ENCODE measurements at places on chromosomes 4 and X. TPM values are rescaled to one million over a fixed set of nuclear protein-coding genes. Genes with fewer than 3 reads are reported as not detected.

The ADGRG4 gene
- polyA plus RNA-seq: not detected

The TRIM60 gene
- polyA plus RNA-seq: not detected

DNA sequence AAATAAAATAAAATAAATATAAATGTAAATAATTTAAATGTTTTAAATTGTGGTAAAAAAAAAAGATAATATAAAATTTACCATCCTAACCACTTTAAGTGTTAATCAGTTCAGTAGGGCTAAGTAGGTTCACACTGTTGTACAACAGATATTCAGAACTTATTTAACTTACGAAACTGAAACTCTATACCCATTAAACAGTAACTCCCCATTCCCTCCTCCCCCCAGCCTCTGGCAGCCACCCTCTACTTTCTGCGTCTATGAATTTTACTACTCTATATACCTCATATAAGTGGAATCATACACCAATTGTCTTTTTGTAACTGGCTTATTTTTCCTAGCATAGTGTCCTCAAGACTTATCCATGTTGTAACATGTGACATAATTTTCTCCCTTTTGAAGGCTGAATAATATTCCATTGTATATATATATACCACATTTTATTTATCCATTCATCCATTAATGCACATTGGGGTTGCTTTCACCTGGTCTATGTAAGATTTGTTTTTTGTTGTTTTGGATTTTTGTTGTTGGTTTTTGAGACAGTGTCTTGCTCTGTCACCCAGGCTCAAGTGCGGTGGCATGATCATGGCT, 32.5 kb upstream of the ELF2 start:
- DNase-seq: no peak

The MGARP gene
- 0.55 TPM for polyA plus RNA-seq

DNA sequence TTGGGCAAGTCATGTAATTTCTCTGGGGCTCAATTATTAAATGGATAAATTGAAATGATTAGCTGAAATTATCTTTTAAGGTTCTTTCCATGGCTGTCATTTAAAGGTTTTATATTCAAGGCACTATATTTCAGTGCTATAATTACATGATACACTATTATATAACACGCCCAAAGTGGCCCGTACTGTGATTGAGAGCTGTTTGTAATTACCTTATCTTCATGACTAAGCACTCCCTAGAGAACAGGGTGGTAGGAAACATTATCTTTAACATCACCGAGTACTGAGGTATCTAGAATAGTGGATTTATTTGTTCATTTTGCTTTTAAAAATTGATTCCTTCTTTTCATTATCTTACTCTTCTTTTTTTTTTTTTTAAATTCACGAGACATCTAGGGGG, 79.0 kb downstream of the DIAPH2 start:
- no peak for DNase-seq

The BMX gene
- 2.1 TPM for polyA plus RNA-seq

DNA sequence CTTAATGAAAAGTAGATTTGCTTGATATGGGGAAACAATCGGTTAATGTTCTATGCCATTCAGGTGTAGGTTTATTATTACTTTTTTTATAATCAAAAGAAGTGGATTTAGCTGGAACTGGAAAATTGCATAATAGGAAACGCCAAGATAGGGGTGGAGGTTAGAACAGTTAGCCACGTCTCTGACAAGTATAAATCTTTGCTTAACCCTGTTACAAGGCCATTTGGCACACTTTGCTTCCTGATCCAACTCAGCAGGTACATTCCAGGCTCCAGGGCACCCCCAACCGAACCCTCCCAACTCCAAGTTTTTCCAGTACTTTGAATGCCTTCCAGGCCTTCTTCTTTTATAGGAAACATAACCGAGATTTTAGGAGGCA, 50.6 kb upstream of the ACSL4 start:
- DNase-seq: no peak

DNA sequence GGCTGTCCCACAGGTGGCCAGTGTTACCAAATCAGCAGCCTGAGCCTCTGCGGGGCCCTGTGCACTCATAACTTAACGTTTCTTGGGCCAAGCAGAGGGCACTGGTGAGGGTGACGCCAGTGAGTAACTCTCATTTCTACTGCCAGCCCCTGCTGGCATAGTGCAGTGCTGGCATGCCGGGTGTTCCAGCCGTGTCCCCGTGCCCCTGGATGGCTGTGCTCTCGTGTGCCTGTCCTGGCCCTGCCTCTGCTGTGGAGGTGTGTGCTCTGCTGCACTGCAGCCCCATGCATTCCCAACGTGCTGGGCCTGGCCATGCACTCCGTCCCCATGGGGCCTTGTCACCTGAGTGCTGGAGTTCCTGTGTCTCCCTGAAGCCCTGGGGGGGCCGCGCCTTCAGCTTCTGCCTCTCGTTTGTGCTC, 14.7 kb downstream of the TBC1D14 start:
- DNase-seq: no peak

- no peak for DNase-seq
Measured at GRCh38 chrX:15820106-15821073, 30.1 kb downstream of the ZRSR2 start.

DNA sequence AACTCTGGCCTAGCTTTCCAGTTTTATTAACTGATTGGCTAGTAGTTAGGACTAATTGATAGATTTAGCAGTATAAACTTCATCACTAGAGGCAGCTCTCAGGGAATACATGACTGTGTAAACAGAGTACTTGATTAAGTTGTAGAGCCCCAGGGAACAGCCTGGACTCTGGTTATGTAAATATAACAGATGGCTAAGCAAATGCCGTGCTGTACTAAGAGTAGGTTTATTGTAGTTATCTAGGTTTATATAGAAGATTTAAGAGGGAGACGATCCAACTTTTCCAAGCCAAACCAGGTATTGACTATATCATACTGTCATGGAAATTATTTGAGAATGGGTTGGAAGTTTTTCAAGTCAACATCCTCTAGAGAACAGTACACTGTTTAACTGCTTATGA, 463.4 kb upstream of the GRID2 start:
- DNase-seq: no peak

DNA sequence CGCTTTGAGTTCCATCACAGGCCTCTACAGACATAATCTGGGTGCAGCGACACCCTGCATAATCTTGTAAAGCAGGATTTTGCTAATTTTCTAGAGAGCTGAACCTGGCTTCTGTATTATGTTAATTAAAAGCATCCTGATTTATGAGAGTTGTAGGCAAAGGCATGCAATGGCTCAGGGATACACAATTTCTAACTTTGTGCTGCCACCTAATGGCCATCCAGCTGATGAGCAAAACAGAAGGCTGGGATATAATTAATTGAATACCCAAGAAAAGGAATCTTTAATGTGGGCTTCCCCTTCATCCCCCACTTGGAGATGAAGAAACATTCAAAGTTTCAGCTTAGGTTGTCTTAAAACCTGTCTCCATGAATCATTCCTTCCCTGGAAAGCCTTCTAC, 78.1 kb downstream of the BMP15 start:
- peak; percentile 17 for DNase-seq

The COL4A5 gene
- polyA plus RNA-seq: 150 TPM

The DCAF8L2 gene
- not detected for polyA plus RNA-seq

- DNase-seq: no peak
Measured at GRCh38 chr4:110675426-110675825, 52.5 kb upstream of the PITX2 start.

The EFHC2 gene
- 5.1 TPM for polyA plus RNA-seq

The TFDP3 gene
- polyA plus RNA-seq: not detected

DNA sequence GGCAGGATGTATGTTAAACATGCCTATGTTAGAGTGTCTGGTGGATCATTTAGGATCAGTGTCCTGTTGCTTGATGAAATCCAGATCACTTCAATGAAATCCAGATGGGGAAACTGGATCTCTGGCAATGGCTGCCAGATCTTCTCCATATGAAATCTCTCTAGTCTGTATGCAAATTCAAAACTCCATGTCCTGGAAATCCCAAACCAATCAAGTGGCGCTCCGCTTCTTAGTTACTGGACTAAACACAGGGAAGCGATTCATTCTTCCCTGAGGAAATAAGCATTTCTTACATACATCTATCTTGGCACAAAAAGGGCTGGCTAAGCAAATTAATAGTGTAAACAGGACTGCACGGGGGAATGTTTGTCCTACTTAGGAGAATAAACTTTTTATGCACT, 94.9 kb downstream of the HDAC8 start:
- peak; percentile 72 for DNase-seq

- no peak for DNase-seq
Measured at GRCh38 chrX:17802756-17803155, 58.3 kb downstream of the RAI2 start.

GRCh38 chrX:119900976-119901375, 5.3 kb downstream of the AKAP14 start:
- no peak for DNase-seq

- no peak for DNase-seq
Measured at GRCh38 chr4:172881645-172882044, 287.0 kb upstream of the GALNT7 start.

The CACNA1F gene
- polyA plus RNA-seq: 0.26 TPM

The P2RY8 gene
- 0.58 TPM for polyA plus RNA-seq

DNA sequence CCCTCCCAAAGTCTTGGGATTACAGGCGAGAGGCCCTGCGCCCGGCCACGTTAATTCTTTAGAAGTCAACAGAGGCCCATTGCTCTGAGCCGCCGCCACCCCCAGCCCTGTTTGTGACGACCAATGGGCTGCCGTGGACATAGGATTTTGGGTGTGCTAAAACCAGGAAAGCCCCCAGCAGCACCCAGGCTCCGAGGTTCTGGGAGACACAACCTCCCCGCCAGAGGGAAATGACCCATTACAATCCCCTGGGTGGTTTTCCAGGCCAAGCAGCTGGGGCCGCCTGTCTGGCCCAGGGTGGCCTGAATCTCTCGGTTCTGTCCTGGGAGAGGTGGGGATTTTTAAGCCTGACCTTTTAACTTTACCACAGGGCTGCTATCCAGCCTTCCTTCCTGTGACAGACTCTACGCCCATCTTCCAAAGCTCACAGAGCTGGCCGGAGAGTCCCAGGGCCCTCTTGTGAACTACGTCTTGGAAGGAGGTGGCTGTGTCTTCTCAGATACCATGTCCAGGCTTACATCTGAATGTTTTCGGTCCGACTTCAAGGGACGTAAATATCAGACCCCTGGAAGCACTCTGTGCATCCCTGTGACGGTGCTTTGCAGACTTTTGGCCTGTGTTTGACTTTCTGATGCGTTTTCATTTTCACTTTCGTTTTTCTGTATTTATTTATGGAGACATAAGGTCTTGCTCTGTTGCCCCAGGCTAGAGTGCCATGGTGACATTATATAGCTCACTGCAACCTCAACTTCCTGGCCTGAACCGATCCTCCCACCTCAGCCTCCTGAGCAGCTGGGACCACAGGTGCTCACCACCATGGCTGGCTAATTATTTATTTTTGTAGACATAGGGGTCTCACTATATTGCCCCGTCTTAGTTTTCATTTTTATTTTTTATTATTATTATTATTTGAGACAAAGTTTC, 36.0 kb downstream of the P2RY8 start:
- DNase-seq: no peak

The ABCG2 gene
- 23.5 TPM for polyA plus RNA-seq

DNA sequence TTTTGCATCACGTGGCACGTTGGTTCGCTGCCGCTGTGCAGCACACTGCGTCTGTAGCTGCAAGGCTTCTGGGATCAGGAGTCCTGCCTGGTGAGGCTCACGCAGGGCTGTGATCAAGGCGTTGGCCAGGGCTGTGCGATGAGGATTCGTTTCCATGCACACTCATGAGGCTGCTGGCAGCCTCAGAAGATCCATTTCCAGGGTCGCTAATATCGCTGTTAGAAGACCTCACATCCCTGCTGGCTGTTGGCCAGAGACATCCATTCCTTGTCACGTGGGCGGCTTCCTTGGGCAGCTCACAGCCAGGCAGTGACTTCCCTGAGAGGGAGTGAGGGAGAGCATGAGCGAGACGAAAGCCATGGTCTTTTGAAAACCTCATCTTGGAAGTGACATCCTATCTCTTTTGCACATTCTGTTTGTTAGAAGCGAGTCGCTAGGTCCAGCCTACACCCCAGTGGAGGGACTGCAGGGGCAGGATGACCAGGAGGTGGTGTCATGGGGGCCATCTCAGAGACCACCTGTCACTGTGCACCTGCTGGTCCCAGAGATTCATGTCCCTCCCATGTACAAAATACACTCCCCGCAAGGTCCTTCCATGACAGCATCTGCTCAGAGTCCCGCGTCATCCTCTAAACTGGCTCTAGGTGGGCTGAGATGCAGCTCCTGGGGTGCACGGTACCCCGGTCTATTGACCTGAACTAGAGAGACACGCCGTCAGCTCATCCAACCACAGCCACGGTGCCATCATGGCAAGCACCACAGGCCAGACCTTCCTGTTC, 12.2 kb downstream of the RGS12 start:
- peak; percentile 39 for DNase-seq

GRCh38 chr4:150217192-150217591, 138.9 kb downstream of the DCLK2 start:
- no peak for DNase-seq

The ZFX gene
- polyA plus RNA-seq: 44.7 TPM

The HPSE gene
- 1.6 TPM for polyA plus RNA-seq

The HTN3 gene
- polyA plus RNA-seq: not detected

GRCh38 chrX:97200454-97200853, 316.7 kb downstream of the RPA4 start:
- no peak for DNase-seq

GRCh38 chrX:111005166-111005565, 90.8 kb upstream of the PAK3 start:
- DNase-seq: no peak

- DNase-seq: no peak
Measured at GRCh38 chr4:55242506-55242905, 103.5 kb upstream of the SRD5A3 start.

The RTL9 gene
- 0.44 TPM for polyA plus RNA-seq
